Urinary bladder (tissue), 4 donors: ENCODE measurements at places on chromosomes 3 and 15. TPM values are rescaled to one million over a fixed set of nuclear protein-coding genes. Genes with fewer than 3 reads are reported as not detected.

Gene AMIGO3
- polyA plus RNA-seq, result 1.1 TPM

Gene SPATA12
- polyA plus RNA-seq, result 0.09 TPM

Gene ISLR2
- polyA plus RNA-seq, result 2.0 TPM

Gene SLCO3A1
- polyA plus RNA-seq, result 12.8 TPM

Gene SCAANT1
- not detected for polyA plus RNA-seq

Gene NDN
- 107 TPM for polyA plus RNA-seq

Gene MAPK6
- polyA plus RNA-seq, result 16.2 TPM

Gene SI
- polyA plus RNA-seq, result not detected

Gene XCR1
- 0.77 TPM for polyA plus RNA-seq

Gene SLC6A1
- 0.75 TPM for polyA plus RNA-seq

Gene FBN1
- polyA plus RNA-seq, result 75.5 TPM

Gene SLC9C1
- polyA plus RNA-seq, result not detected
